ENCODE measurements at places on chromosomes 16 and 17.

- no peak for DNase-seq
Measured at GRCh38 chr16:57555831-57556230, 13.4 kb downstream of the ADGRG5 start.

DNA sequence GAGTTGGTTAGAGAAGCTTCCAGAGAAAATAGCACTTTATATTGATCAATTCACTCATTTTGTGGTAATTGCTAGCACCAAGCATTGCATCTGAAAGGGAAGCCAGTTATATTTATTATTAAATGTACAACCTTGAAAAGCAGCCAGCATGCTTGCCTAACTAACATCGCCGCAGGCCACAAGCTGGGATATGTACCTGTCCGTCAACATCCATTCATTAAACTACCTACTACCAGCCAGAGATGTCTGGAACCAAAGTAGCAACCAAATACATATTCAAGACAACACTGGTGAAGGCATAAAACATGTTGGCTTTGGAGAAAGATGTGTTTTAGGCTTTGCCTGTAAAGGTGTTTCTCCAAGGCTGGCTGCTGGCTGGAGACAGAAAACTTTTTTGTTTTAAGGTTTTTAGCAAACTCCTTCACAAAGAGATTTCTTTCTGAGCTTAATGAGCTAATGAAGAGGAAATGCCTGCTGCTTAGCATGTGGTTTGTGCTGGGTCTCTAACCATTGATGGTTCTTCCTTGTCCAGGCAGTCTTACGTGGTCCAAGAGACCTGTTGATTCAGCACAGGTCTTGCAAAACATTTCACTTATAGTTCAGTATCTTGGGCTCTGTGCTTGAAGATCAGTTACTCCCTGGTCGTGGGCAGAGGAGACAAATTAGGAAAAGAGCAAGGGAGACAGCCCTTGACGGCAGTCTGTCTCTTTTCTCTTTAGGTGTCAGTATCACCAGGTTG is 3.1 kb downstream of the ITPRIPL2 start:
- DNase-seq = no peak

GRCh38 chr17:50265690-50266315 is 8.5 kb upstream of the TMEM92 start:
- DNase-seq = no peak

DNA sequence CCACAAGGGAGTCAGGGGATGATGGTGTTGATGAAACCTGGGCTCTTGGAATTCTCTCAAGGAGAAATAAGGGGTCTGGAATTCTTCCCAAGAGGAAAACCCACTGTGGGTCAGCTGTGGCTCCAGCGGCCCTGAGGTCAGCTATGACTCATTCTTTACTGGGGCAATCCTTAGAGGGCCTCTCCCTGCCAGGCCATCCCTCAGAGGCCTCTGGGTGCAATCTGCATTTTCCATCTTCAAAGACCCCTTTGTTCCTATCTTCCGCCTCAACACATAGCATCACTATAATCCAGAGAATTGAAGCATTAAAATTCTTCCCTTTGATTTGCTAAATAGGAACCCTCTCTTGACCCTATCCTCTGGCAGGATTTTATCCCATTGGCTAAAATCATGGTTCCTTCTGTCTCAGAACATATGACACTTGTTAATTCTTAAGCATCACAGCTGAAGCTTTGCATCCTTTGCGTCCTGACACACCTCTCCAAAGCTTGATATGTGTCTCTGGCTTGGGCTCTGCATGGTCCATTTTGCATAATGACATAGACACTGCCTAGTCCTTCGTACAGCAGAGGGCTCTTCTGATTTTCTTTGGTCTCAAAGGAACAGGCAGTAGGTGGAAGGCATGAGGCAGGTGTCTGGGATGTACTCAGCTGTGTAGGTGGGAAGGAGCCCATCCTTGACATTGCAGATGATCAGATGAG is 4.4 kb upstream of the KRT37 start:
- DNase-seq = no peak

GRCh38 chr17:32590974-32591373 is 104.2 kb downstream of the CDK5R1 start:
- no peak for DNase-seq

DNA sequence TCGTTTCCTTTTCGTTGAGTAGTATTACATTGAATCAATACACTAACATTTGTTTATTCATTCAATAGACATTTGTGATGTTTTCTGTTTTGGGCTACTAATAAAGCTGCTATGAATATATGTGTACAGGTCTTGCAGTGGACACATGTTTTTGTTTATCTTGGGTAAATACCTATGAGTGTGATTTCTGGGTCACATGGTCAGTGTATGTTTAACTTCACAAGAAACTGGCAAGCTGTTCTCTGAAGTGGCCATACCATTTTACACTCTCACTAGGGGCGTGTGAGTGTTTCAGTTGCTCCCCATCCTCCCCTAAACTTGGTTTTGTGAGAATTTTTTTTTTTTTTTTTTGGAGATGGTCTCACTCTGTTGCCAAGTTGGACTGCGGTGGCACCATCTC is 35.0 kb downstream of the PKD1L3 start:
- no peak for DNase-seq

- no peak for DNase-seq
Measured at GRCh38 chr16:72015124-72015523, 6.6 kb downstream of the DHODH start.

- DNase-seq = no peak
Measured at GRCh38 chr17:1522626-1523025, 6.2 kb upstream of the INPP5K start.

GRCh38 chr17:45867171-45867570 is 22.5 kb downstream of the SPPL2C start:
- no peak for DNase-seq

GRCh38 chr17:51372345-51373004 is 112.1 kb downstream of the UTP18 start:
- no peak for DNase-seq

DNA sequence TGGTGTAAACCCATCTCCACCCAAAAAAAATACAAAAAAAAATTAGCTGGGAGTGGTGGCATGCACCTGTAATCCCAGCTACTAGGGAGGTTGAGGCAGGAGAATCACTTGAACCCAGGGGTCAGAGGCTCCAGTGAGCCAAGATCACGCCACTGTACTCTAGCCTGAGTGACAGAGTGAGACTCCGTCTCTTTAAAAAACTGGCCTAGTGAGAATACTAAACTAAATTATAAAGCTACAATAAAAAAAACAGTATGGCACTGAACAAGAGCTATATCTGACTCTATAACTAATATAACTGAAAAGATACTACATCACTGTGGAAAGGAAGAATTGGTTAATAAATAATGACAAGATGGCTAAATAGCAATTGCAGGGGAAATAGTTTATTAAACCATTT is 6.4 kb downstream of the SMURF2 start:
- DNase-seq = no peak

- DNase-seq = no peak
Measured at GRCh38 chr16:24541233-24541933, 2.0 kb downstream of the RBBP6 start.

DNA sequence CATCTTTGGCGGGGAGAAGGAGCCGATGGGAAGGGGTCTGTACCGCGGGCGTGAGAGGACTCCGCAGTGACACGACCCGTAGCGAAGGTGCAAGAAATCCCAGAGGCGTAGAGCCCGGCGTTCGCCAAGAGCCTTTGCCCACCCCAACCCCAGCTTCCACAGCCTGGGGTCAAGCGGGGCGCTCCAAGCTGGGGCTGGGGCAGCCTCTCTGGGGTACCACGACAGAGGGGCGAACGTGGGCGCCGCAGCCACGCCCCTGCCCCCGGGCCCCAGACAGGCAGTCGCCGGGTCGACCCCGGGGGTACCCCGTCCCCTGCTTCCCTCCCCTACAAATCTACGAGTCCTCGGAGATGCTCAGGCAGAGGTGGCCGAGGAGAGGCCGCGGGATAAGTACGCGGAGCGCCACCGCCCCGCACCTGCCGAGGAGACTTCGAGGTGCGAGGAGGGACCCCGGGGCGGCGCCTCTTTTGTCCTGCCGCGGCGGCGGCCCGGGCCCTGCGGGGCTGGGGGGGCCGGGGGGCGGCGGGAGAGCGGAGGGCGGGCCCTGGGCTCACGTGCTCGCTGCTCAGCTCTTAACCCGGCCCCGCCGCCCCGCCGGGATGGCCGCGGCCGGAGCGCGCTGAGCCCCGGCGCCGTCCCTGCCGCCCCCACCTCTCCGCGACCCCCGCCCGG is at the start of gene ADAM11:
Gene ADAM11, plus strand, starts transcription at position 575 of the 672 bp plus-strand sequence. CDS start 212 bp downstream, outside the sequence.
- DNase-seq = no peak

DNA sequence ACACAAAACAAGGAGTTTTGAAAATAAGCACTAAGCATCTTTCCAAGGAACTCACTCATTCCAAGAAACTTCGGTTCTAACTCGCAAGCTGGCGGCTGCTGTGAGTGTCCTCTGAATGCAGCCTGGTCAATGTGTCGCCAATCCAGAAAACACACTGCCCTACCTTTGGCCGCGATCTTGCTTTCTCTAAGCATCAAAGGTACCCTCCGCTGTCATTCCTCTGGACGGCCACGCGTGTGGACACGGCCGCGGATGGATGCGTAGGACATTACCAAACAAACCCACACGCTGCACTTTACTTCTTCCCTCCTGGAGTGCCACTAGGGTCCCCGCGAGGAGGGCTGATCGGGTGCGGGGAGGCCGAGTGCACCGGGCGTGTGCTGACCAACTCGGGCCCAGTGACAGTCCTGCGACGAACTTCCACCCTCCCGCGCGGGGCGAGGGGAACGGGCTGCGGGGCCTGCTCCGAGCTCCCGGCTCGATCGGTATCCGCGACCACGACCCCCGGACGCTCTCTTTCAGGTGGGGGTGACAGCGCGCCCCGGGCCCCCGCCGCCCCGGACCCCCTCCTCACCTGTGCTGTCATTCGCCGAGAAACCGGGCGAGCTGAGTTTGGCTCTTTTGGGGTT is 1.1 kb downstream of the CREBBP start:
- DNase-seq = no peak

- no peak for DNase-seq
Measured at GRCh38 chr16:30641378-30641982, 9.3 kb upstream of the PRR14 start.

DNA sequence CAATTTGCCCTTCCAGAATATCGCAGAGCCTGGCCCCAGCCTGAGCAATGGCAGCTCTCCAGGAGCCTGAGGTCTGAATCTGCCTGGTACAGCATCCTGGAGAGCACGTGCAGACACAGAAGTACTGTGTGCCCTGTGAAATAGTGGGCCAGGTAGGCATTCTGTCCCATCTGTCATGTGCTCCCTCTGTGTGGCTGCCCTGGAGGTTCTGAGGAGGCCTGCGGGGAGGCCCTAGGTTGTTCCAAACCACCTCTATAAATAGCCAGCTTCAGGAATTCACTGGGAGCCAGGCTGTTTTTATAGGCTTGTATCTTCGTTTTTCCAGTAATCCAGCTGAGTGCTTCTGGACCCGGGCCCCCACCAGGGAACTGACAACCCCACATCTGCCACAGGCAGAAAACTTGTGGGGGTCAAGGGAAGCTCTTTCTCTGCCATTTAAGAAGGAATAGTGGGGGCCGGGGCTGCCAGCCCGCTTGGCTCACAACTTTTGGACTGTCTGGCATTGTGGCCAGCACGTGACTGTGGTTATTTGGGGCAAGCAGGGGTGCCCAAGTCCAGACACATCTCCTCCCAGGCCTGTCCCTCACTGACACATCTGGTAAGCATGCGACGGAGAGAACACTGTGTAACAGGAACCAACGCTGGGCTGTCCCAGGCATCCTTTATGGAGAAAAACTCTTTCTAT is 356.3 kb upstream of the TNRC6C start:
- DNase-seq = peak; percentile 57

DNA sequence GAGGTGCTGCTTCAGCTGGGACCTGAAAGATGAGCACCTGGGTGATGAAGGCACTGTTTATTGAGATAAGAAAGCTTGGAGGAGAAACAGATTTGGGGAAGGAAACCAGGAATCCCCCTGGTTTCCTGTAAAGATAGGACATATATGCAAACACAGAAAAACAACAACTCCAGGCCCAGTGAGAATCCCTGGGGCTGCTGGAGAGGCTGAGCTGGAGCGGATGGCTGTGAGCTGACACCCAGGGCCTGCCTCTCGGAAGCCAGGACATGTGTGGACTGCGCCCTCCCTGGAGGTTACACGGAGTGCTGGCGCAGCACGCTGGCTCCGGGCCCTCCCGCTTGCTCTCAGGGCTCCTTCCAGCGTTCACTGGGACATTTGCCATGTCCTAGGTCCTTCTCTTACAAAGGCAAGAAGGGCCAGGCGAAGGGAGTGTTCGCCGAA is 57.5 kb downstream of the CYB5B start:
- peak; percentile 3 for DNase-seq

DNA sequence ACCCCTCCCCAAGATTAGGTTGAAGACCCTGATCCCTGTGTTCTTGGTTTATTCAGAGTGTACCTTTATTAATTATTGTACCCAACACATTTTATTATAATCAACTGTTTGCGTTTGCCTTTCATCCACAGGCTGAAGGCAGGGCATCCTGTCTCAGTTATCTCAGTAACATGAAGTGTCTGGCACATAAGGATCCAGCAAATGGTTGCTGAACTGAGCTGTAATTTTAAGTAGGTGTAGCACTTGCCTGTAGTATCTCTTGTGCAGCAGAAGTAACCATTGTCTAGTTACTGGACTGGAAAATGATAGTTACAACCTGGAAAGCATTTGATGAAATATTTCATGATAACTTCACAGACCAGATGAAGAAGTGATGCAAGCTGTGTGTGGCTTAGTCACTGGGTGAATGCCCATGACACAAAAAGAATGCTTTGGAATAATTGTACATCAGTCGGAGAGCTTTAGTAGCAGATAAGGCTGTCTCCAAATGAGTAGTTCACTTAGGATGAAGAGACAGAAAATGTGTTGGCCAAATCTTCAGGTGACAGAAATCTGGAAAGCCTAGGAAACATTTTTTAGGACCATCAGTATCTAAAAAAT is 56.6 kb downstream of the ESRP2 start:
- no peak for DNase-seq

DNA sequence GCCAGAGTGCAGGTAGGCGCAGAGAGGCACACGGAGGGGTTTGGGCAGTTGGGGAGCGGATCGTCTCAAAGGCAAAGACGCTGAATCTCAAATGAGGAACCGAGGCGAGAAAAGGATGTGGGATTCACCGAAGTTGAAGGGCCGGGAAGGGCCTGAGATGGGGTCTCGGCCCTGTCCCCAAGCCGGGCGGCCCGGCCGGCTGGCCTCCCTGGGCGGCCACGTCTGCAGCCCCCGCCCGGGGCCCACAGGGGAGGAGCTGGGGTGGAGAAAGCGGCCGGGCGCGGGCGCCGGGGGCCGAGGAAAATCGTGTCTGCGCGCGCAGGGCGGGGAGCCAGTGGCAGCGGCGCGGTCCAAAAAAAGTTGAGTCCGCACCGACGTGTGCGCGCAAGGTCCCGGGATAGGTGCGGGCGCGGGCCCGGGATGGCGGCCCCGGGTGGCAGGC is 458 bp downstream of the SLC12A4 start:
- no peak for DNase-seq

GRCh38 chr16:4293822-4294457 is 21.1 kb upstream of the TFAP4 start:
- no peak for DNase-seq

- peak; percentile 37 for DNase-seq
Measured at GRCh38 chr17:39699818-39700147, at the start of gene ERBB2. TSS of gene ERBB2 (plus strand) at chr17:39700064. CDS start at chr17:39700239, 175 bp downstream.

GRCh38 chr16:85607796-85608514 is 5.2 kb upstream of the GSE1 start:
- DNase-seq = no peak

DNA sequence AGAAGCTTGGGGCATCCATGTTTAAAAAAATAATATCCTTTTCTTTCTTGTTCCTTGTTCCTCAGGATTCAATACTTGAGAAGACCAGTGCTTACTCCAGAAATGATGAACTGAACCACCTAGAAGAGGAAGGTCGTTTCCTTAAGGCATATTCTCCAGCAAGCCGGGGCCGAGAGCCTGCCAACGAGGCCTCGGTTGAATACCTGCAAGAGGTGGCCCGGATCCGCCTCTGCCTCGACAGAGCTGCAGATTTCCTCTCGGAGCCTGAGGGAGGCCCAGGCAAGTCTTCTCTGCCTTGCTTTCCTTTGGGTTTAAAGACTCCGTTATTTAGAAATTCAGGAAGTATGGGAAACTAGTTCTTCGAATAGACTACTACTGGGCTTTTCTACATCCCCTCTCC is 42.5 kb upstream of the ENDOV start:
- no peak for DNase-seq

All from smooth muscle cell of the brain vasculature (primary cell).